ENCODE measurements at places on chromosomes 4 and X. TPM values are rescaled to one million over a fixed set of nuclear protein-coding genes. Genes with fewer than 3 reads are reported as not detected.

Gene SLC25A14
- 8.4 TPM for total RNA-seq

Gene TKTL2
- total RNA-seq, result not detected

Gene CSN3
- total RNA-seq, result not detected

Gene IRS4
- not detected for total RNA-seq

Gene SATL1
- total RNA-seq, result not detected

DNA sequence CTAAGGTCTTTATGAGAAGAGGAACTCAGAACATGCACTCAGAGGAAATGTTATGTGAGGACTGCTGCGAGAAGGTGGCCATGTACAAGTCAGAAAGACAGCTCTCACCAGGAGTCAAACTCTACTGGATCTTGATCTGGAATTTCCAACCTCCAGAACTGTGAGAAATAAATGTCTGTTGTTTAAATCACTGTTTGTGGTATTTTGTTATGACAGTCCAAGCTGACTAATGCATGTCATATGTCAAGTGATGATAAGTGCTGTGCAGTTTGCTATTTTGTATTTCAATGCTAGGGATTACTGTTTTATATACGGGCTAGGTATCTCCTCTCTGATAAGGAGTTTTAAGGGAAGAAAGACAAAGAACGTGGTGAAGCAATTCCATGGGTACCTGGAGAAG lies 162.3 kb downstream of the CPEB2 start:
- peak; percentile 23 for DNase-seq

DNA sequence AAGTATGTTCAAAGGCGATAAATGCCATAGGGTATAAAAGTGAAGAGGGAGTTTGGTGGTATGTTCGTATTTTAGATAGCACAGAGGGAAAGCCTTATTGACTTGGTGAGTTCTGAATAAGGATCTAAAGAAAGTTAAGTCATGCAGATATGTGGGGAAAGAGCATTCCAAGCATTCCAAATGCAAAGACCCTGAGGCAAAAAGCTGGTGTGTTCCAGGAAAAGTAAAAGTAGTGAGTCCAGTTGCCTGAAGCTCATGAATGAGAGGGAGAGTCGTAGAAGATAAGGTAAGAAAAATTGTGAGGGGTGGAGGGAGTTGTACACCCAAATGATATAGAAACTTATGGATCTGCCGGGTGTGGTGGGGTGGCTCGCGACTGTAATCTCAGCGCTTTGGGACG lies 426.7 kb downstream of the RPA4 start:
- no peak for DNase-seq

Measured in HT1080 (cell line).